Stimulated activated CD8-positive, alpha-beta memory T cell treated with anti-CD3 and anti-CD28 coated beads, Interleukin-7, amount 100 ng/mL, for 48 hours (primary cell): ENCODE measurements at places on chromosomes 7 and 10.
A peak's percentile ranks its signal among the peaks of the same experiment; 100 is the strongest.

DNA sequence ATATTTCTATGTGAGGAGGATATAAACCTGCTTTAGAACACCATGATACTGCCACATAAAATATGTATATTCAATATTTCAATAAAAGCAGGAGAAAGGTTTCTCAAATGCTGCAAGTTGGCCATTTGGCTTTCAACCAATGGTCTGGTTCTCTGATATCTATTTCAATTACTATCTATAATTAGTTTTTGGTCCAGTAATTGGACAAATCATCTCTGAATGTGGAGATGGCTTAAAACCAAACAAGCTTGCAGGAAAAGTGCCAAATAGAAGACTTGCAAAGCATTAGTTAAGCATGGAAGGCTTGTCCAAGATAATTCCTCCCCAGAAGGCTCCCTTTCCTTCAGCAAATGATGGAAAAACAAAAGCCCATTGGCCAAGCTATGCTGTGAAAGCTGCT is 140.1 kb downstream of the CPEB3 start:
- DNase-seq = no peak

DNA sequence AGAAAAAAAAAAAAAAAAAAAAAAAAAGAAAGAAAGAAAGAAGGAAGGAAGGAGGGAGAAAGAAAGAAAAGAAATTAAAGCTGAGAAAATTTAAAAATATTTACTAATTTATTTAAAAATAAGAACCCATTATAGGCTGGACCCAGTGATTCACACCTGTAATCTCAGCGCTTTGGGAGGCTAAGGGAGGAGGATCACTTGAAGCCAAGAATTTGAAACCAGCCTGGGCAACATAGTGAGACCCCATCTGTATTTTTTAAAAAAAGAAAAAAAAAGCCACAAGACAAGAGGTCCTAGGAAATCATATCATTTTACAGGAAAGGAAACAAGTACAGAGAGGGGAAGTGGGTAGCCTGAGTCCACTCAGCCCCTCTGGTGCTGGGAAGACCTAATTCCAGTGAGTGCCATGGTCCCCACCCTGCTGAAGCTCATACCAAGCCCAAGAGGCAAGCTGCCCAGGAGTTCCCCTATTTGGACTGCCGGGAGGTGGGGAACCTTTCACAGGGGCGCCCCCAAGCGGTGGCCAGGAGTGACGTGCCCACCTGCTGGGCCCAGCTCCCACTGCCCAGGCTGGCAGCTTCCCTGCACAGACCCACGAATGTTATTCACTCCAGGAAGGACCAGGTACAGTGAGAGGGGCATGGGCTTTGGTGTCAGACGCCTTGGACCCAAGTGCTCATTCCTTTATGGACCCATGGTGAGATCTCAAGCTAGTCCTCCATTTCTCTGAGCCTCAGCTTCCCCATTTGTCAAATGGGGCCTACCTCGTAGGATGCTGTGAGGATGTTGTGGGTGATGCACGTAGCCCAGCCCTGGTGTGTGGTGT is 133.6 kb downstream of the ZMIZ1 start:
- peak; percentile 34 for DNase-seq

- no peak for DNase-seq
Observed at GRCh38 chr10:131221632-131222277, 89.8 kb downstream of the TCERG1L start.

GRCh38 chr7:42445691-42446090 is 208.7 kb upstream of the GLI3 start:
- no peak for DNase-seq

GRCh38 chr7:111413739-111414138 is 148.6 kb downstream of the IMMP2L start:
- no peak for DNase-seq
